ENCODE measurements at places on chromosomes 7 and 10.

DNA sequence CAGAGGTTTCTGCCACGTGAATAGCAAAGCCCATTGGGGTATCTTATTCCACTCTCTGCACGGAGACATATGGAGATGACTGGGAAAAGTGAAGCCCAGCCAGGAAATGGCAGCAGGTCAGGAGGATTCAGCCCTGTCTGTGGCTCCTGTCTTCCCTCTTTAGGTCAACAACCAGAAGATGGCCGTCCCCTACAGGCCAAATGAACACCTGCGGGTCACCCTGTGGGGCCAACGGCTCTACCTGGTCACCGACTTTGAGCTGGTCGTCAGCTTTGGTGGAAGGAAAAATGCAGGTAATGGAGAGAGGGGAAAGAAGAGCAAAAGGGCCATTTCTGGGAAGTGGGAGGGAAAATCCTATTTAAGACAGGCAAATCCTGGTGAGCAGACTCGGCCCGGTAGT is 38.3 kb downstream of the EPHB4 start:
- no peak for DNase-seq

GRCh38 chr10:87837445-87837844 is 19.4 kb upstream of the ATAD1 start:
- no peak for DNase-seq

GRCh38 chr7:151248346-151249033 is at the start of gene SMARCD3:
Gene SMARCD3 (minus strand): TSS chr7:151248694. CDS start chr7:151248562, 132 bp downstream.
- peak; percentile 89 for DNase-seq

GRCh38 chr10:100168313-100168643 is 17.6 kb downstream of the ERLIN1 start:
- no peak for DNase-seq

- DNase-seq = no peak
Observed at GRCh38 chr7:28890137-28890536, 68.0 kb downstream of the TRIL start.

- no peak for DNase-seq
Observed at GRCh38 chr7:79709574-79710409, 256.3 kb upstream of the MAGI2 start.
